HTR-8/SVneo (cell line): ENCODE measurements at places on chromosomes 2 and 18.

DNA sequence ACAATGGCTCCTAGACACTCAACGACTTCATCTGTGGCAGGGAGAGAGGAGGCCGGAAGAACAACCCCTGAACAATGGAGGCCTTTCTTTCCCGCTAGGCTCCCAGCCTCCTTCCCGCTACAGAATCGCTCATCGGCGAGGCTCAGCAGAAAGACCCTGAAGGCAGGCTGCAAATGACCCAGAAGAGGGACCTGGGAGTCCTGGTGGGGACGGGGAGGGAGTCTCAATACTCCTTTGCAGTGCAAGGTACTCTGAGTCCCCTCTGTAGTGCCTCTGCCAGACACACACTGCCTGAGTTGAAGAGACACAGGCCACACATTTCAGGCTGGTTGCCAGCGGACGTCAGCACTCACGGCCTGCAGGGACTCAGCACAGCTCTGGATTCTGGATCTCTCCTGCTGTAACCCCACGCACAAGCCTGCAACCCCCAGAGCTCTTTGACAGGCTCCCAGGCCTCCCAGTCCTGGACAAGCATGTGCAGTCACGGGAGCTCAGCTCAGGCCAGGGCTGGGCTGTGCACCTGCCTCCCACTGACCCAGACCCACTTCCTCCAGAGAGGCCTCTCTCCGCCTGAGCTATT, 6.1 kb downstream of the GPR17 start:
- DNase-seq: no peak

GRCh38 chr2:128380961-128381938, 62.6 kb upstream of the HS6ST1 start:
- no peak for DNase-seq

- DNase-seq: no peak
Measured at GRCh38 chr2:137000811-137001210, 235.5 kb downstream of the THSD7B start.

DNA sequence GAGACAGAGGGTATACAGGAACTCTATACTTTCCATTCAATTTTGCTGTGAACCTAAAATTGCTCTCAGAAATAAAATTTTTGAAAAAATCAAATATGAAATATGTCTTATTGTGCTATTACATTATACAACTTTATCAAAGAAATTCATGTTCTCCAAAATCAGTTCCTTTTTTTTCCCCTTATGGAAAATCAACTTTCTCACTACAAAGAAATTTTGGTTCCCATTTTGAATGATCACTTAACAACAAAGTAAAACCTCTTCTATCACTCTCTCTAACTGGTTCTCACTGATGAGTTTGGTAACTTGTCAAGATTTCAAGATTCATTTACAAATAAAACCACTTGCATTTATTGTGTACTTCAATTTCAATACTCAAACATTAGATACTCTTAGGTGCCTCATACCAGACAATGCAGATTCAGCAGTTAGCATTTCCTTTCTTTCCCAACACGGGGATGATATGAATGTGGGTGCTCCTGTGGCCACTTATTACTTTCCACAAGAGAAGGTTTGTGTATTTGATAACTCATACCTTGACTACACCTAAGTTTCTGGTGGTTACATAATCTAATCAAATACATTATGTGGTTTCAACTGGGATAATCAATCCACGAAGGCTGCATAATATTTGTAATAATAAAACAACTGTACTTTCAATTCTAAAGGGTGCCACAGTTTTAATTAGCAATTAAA, 6.4 kb downstream of the PSME4 start:
- DNase-seq: no peak
